NCI-H187 treated with DMSO at 0.1 percent for 48 hours (cell line): ENCODE measurements at places on chromosomes 16 and 17.

DNA sequence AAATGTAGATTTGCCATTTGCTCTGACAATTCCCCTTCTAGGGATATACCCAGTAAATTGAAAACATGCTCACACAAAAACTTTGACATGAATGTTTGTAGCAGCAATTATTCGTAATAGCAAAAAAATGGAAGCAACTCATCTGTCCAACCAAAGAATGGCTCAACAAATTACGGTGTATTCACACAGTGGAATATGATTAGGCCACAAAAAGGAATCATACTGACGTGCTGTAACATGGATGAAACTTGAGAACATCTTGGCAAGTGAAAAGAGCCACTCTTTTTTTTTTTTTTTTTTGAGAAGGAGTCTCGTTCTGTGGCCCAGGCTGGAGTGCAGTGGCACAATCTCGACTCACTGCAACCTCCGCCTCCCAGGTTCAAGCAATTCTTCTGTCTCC is 24.1 kb upstream of the SPNS3 start:
- no peak for DNase-seq

DNA sequence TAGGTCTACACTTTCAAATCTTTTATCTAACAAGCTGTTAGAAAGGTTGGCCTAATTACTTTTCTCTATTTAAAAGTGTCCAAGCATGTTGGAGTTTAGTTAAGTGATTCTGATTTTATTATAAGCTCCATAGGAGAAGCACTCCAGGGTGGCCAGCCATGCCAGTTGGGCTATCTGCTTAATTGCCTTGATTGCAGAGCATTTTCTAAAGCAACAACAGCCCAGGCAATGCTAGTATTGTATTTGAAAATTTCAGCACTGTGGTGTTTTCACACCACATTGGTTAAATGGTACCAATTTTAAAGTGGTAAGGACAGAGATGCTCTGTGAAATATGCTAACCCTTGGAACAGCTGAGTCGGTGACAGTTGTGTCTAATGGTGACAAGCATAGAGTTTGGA is 510.5 kb upstream of the CDH8 start:
- DNase-seq = no peak

DNA sequence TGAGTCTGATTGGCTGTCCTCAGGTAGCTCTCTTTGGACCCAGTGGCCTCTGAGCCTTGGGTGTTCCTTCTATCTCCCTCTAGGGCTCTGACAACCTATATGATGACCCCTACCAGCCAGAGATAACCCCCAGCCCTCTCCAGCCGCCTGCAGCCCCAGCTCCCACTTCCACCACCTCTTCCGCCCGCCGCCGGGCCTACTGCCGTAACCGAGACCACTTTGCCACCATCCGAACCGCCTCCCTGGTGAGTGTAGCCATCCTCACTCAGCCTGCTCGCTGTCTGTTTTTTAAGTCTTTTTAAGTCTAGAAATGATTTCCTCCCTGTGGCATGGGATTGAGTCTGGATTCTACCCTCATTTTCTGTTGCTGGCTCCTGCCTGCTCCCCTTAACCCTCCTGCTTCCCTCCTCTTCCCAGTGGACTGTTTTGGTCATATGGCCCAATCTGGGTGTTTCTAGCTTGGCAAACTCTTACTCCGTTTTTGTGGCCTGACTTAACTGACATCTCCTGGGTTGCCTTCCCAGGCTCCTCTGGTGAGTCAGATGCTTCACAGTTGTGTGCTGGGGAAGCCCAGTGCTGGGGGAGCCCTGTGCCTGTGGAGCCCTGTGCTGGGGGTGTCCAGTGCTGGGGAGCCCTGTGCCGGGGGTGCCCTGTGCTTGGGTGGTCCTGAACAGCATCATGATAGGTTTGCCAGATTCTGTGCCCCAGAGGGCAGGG is 9.9 kb downstream of the TAOK2 start:
- no peak for DNase-seq

- no peak for DNase-seq
Observed at GRCh38 chr16:70252355-70252988, 732 bp upstream of the EXOSC6 start.

DNA sequence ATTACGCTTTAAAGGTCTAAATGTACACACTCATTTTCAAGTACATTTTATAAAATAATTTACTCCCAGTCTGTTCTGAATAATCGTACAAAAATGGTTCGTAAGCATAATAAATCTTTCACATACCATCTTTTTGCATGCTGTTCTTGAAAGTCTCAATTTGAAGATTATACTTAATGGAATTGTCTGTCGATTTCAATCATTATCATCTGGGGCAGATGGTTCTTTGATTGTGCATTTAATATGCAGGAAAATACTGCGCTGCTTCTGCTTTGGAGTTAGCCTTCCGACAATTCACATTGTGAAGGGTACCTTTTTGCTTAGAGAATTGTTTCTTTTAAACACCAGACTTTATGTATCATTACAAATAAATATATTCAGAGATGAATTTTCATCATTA is 262.8 kb downstream of the ABCC12 start:
- DNase-seq = no peak

GRCh38 chr17:65626451-65626850 is 65.0 kb upstream of the AXIN2 start:
- no peak for DNase-seq

DNA sequence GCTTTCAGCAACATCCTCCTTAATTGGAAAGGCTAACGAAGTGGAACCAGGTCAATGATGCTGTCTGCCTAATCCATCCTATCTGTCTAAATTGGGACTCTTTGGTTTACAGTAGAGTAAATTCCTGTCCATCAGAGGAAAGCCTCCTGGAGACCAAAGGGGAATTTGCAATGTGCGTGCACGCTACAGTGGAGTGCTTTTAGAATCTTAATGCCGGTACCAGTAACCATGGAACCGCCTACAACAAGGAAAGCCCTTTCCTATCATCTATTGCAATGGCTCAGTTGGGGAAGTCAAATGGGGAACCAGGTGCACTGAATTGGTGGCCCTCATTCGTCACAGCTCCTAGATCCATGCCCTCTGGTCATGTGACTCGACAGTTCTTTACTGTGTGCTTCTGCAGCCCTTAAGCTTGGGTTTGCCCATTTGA is 110.1 kb downstream of the XYLT1 start:
- DNase-seq = no peak

- DNase-seq = no peak
Observed at GRCh38 chr16:56825826-56826225, 39.2 kb upstream of the SLC12A3 start.

GRCh38 chr17:49691086-49691676 is 13.3 kb upstream of the SPOP start:
- DNase-seq = no peak

DNA sequence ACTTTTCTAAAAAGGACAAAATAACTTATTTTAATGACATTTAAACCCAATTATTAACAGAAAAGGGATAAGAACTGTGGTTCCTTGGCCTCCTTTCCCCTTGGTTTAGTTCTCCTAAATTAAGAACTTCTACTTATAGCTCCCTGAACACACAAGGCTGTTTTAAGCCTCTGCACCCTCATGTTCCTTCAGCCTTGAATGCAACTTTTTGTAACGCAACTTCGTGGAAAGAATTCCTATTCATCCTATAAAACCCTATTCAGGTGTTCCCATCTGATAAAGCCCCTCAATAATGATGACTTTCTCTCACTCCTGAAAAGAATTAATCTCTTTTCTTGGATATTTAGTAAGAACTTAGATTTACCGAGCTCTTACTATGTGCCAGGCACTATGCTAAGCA is 6.3 kb downstream of the STAT3 start:
- DNase-seq = no peak

- DNase-seq = no peak
Observed at GRCh38 chr17:30235386-30236296, at the start of gene SLC6A4. Gene SLC6A4, minus strand, starts transcription at chr17:30235697. Its CDS starts 13,739 bp downstream, at chr17:30221958.

DNA sequence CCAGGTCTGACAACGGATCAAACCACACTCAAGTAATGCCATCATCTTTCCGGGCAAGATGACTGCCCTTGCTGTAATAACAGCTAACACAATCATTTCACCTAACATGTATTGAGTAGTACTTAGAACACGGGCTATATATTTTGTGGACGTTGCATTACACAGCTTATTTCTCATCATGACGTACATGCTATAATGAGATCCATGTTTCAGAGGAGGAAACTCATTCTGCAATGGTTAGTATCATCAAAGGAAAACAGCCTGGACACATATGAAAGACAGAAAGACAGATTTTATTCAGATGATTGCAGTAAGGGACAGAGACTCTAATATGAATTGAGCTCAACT is 446.7 kb downstream of the HS3ST3B1 start:
- DNase-seq = no peak

DNA sequence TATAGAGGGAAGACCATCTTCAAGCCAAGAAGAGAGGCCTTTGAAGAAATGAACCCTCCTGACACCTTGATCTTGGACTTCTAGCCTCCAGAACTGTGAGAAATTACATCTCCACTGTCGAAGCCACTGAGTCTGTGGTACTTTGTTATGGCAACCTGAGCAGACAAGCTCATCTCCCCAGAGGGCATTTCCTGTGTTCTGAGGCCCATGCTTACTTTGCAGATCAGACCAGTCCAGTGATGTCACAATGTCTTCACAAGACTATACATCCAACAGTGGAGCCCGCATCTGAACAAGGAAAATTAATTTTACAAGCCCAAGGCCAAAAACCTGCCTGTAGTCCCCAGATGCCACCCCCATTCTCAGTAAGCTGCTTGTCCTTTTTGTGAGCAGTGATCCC is 14.8 kb upstream of the C17orf113 start:
- DNase-seq = no peak

- no peak for DNase-seq
Observed at GRCh38 chr16:74998481-74999218, at the start of gene ZNRF1. Gene ZNRF1, plus strand, starts transcription at chr16:74999024. Its CDS starts 648 bp downstream, at chr16:74999672.

- DNase-seq = no peak
Observed at GRCh38 chr16:3070608-3071111, 5.2 kb downstream of the IL32 start.

DNA sequence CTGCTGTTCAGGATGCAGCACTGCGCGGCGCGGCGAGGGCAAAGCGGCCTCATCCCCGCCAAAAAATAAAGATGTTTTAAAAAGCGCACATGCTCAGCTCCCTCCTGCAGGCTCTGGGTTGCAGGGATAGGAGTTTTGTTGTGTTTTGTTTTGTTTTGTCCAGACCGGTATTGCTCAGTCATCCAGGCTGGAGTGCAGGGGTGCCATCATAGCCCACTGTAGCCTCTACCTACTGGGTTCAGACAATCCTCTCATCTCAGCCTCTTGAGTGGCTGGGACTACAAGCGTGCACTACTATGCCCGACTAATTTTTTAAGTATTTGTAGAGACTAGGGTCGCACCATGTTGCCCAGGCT is 636 bp downstream of the WWOX start:
- DNase-seq = no peak

- no peak for DNase-seq
Observed at GRCh38 chr17:60256174-60256573, 106.4 kb downstream of the CA4 start.

DNA sequence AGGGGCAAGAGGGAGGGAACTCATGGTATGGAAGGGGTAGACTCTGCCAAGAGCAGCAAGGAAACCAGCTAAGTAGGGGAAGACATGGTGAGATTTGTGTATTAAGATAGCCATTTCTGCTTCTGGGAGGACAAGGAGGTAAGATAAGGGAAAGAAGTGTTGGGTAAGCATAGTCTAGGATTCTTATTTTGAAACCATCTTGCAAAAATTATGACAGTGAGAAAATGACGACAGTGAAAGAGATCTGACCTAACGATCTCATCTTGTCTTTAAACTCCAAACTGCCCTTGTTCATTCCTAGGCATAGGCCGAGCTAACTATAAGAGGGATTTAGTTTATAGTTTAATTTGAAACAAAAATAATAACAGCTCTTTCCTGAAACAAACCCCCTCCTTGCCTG is 5.6 kb upstream of the RBL2 start:
- no peak for DNase-seq

GRCh38 chr16:65274566-65274965 is 152.7 kb upstream of the CDH11 start:
- no peak for DNase-seq

GRCh38 chr17:61627658-61628057 is 36.6 kb upstream of the NACA2 start:
- DNase-seq = no peak

GRCh38 chr16:89354325-89354724 is 136.0 kb downstream of the ANKRD11 start:
- DNase-seq = no peak

- DNase-seq = no peak
Observed at GRCh38 chr17:1754430-1755112, 7.3 kb upstream of the SERPINF1 start.

GRCh38 chr16:27824786-27825185 is 238.7 kb downstream of the GSG1L start:
- DNase-seq = no peak

- DNase-seq = no peak
Observed at GRCh38 chr16:87066133-87067002, 250.8 kb downstream of the C16orf95 start.

GRCh38 chr17:17456251-17456650 is 20.5 kb upstream of the MED9 start:
- no peak for DNase-seq

GRCh38 chr17:21164216-21164615 is 37.5 kb downstream of the DHRS7B start:
- DNase-seq = no peak

DNA sequence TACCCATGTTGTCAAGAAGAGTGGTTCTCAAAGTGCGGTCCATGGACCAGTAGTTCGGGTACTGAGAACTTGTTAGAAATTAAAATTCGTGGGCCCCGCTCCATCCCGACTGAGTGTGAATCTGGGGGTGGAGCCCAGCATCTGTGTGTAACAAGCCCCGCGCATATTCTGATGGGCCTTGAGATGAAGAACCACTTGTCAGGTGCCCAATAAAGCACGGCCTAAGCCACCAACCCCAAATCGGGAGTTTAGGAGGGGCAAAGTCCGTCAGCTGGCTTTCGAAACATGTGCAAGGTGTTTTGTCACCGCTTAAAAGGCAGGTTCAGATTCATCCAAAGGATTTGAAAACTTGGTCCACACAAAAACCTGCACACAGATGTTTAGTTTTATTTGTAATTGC is 29.5 kb downstream of the PSMD12 start:
- DNase-seq = no peak

GRCh38 chr16:17304106-17304490 is 166.7 kb downstream of the XYLT1 start:
- DNase-seq = no peak

GRCh38 chr17:47423406-47424295 is 99.9 kb downstream of the EFCAB13 start:
- no peak for DNase-seq

DNA sequence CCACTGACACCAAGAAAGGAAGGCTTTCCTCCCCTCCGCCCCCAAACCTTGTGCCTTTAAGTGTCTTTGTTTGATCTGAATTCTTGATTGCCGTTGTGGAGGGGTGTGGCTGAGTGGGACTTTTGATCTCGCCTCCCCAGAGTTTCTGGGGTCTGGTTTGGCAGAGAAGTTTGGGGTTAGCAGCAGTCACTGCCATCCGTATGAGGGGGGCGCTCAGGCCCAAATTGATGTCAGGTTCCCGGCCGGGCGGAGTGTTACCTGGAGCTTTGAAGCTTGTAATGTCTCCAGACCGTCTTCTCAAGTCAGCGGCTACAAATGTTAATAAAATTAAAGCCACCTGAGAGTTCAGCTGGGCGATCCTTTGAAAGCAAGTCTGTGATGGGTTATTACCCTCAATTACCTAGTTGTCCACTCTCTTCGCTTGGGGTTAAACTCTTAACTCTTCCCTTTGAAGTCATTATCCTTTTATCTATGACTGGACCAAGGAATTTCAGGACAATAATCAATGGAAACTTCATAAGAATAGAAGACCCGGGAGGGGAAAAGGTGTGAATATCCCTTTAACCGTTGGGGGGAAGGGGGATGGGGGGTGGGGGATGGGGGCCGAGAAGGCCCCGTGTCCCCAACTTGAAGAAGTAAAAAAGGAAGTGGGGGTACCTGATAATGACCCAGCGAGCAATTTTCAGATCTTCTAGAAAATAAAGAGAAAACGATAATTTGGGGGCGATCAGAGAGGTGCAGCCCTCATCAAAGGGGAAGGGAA is 31.8 kb upstream of the AXIN2 start:
- DNase-seq = no peak
